Activated CD4-positive, alpha-beta T cell treated with anti-CD3 and anti-CD28 coated beads, Interleukin-2, Interleukin-6, amounts not matched to agents 100 ng/mL and 50 ng/mL, durations not matched to agents 16 hours and 8 hours (primary cell): ENCODE measurements at places on chromosomes 5 and 9.

- no peak for DNase-seq
Measured at GRCh38 chr5:35640623-35641022, 23.0 kb downstream of the SPEF2 start.

DNA sequence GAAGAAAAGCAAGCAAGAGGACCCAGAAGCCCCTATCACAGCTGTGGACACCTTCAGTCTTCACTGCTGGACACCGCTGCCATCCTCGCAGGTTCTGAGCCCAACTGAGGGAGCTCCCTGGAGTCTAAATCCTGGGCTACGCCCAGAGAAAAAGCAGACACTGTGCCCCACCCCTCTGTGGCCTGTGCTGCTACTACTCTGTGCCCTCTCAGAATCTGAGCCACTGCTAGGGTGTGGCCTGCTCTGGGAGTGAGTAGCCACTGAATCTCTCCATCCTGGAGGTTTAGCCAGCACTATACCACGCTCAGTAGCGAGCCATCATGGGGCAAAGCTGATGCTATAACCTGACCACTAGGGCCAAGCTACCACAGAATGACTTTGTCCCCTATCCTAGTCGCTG, 338.2 kb downstream of the NPR3 start:
- DNase-seq, result no peak

GRCh38 chr5:40321514-40321913, 358.2 kb upstream of the PTGER4 start:
- no peak for DNase-seq

GRCh38 chr5:132265336-132266030, 8.0 kb downstream of the PDLIM4 start:
- no peak for DNase-seq

GRCh38 chr5:143619040-143619439, 192.9 kb upstream of the HMHB1 start:
- no peak for DNase-seq

- no peak for DNase-seq
Measured at GRCh38 chr5:90096415-90097081, 313.0 kb downstream of the CETN3 start.

DNA sequence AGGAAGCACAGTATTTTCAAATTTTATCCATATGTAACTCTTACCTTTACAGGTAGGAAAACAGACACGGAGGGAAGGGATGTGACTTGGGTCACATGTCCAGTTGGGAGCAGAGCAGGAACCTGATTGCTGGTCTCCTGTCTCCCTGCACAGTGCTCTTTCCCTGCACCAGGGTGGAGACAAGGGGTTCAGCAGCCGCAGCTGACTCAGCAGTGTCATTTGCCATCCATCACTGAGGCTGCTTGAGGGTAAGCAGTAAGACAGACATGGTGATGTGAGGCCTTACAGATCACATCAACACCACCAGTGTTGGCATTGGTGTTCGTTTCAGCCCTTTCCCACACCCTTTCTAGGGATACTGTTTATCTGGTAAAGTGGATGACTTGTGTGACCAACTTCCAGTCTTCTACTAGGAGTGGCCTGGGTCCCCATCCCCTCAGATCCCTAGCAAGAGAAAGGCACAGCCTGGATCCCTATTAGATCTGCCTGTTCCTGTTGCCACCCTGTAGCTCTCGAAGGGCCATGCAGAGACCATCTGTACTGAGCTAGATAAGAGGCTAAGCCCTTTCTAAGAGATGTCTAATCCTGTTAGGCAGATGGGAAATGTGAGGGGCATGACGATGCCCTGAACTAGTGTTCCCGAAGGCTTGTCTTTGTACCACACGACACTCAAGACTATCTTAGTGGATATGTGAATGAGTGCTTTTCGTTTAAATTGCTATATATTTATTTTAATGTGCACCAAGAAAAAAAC, 29.1 kb downstream of the FRMPD1 start:
- no peak for DNase-seq

DNA sequence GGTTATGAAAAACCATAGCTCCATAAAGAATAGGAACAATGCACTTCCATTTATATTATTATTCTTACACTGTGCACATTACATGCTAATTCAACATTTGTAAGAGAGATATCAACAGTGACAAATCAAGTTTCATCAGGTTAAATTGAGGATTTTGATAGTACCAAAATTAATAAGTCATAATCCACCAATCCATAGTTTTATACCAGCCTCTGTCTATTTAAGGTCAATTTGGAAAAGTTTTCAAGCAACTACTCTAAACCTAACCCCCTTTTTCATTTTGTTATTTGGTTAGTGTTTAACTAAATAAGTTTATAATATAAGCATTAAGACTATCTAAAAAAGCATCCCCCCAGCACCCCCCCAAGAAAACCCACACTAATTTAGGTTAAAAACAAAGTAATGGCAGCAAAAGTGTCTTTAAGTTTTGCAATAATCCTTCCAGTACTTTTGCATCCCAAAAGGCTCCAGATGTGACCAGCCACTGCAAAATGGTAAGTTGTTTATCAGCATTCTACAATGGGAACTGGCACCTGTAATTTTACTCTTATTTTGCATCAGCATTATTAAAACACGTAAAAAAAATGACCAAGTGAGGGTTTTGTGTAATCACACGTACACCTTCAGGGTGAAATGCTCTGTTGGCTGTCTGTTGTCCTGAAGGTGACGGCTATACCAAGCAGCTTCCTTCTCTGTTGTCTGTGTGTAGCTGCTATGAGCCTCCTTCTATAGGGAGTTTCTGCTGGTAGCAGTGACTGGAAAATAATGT, 36.8 kb upstream of the SSBP2 start:
- no peak for DNase-seq

DNA sequence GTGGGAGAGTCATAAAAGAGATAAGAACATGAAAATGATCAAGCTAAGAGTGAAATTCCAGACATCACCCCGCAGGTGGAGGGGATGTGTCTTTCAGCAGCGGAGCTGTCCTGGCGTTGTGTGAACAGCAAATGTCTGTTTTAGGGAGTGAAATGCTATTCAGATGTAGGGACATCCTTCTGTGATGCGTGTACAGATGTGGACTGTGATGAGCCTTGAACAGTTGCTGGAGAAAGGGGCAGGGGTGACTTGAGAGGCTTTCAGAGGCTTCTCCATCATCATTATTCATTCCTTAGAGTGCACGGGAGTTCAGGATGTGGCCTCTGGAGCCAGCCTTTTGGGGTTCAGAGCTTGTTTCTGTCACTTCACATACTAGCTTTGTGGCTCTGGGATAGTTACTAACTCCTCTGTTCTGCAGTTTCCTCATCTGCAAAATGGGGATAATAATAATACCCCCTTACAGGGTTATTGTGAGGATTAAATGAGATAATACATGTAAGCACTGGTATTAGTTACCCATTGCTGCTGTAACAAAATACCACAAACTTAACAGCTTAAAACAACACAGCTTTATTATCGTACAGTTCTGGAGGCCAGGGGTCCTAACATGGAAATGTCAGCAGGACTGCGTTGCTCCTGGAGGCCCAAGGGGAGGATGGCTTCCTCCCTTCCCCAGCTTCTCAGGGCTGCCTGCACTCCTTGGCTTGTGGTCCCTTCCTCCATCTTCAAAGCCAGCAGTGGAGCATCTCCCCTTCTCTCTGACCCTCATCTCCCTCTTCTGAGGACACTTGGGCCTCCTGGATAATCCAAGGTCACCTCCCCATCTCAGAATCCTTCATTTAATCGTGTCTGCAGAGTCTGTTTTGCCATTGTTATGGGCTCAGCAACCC, 9.4 kb downstream of the TRAF1 start:
- no peak for DNase-seq

DNA sequence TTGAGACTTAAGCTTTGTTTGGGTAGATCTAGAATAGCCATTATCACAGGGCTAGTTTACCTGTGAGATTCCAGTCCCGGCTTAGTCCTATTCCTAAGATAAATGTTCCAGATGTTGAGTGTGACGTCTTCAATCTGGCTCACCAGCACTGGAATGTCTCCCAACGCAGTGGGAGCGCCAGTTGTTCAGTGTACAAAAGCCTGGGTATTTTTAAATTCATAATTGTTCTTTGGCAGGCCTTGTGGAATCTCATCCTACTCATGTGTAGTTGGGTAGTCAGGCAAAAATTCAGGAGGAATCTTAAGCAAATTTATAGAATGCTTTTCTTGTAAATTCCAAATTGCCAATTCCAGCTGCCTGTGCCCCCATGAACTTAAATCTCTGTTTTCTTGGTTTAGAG, 272.6 kb upstream of the KCNN2 start:
- DNase-seq, result no peak

GRCh38 chr5:80069918-80070318, 34.8 kb downstream of the THBS4 start:
- no peak for DNase-seq

DNA sequence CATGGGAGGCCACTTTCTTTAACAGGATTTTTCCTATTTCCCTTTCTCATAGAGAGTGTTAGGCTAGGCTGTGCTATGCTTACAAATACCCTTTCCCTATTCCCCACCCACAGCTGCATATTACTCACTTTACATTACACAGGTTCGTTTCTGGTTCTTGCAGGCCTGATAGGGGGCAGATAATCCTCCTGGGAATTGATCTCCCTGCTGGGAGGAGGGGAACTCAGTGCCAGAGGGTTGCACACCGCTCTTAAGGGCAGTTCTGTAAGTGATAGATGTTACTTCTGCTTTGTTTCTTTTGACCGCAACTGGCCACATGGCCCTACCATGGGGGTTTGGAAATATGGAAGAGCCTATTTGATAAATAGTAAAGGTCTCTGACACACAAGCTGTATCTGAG, 54.0 kb upstream of the NTRK2 start:
- no peak for DNase-seq

DNA sequence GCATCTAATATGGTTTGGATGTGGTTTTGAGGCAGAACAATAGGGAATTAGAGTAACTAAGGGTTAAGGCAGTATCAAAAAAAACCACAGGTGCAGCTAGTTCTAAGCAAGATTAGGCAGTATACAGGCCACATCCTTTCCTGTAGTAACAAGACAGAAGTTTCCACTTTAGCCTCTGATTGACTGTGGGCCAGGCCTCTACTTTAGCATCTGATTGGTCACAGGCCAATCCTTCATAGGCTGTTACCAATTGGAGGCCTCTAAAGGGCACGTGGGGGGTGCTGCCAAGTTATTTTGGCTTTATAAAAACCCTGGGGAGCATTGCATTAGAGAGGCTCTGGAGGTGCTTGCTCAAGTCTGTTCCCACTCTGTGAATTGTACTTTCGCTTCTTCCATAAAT, 144.1 kb upstream of the ST8SIA4 start:
- DNase-seq, result peak; percentile 10

GRCh38 chr5:179120421-179120861, 60.3 kb downstream of the ZNF354C start:
- no peak for DNase-seq

DNA sequence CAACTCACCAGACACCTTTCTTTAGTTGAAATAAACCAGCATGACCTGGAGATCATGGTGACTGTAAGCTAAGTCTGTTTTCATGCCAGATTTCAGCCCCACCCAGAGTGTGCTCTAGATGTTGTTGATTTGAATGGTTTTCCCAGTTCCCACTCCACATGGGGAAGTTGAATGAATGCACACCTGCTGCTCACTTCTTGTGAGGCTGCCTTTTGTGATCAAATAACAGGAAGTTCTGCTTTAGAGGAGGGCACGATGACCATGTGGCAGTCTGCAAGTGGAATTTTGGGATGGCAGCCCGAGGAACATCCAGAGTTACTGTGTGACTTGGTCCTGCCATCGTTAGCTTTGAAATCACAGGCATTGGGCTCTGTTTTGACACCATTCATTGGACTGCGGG, 18.7 kb downstream of the SLC46A2 start:
- no peak for DNase-seq

- no peak for DNase-seq
Measured at GRCh38 chr5:86716121-86716520, 98.4 kb downstream of the COX7C start.

GRCh38 chr9:130186839-130187522, 14.8 kb downstream of the NCS1 start:
- peak; percentile 19 for DNase-seq

- peak; percentile 40 for DNase-seq
Measured at GRCh38 chr5:146173597-146173996, 8.9 kb downstream of the LARS1 start.

GRCh38 chr5:411728-412127, 31.2 kb upstream of the EXOC3 start:
- no peak for DNase-seq

GRCh38 chr5:116404792-116405191, 169.8 kb downstream of the SEMA6A start:
- no peak for DNase-seq

GRCh38 chr5:57532513-57533497, 50.2 kb upstream of the ACTBL2 start:
- no peak for DNase-seq

- no peak for DNase-seq
Measured at GRCh38 chr5:116572350-116573278, 2.0 kb downstream of the SEMA6A start.

DNA sequence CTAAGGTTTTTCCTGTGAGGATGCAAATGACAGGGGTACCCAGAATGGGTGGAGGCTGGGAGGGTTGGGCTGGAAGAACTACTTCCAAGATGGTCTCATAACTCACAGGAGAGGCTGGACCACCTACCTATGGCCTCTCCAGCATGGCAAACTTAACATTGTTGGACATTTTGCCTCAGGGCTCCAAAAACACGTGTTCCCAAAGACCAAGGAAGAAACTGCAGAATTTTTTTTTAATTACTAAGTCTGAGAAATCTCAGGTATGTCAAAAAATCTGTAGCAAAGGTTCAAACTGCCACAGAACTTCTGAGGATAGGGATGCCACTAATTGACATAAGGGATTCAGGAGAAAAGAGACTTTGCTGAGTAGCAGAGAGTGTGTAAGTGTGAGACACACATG, 270.8 kb downstream of the NNT start:
- no peak for DNase-seq

DNA sequence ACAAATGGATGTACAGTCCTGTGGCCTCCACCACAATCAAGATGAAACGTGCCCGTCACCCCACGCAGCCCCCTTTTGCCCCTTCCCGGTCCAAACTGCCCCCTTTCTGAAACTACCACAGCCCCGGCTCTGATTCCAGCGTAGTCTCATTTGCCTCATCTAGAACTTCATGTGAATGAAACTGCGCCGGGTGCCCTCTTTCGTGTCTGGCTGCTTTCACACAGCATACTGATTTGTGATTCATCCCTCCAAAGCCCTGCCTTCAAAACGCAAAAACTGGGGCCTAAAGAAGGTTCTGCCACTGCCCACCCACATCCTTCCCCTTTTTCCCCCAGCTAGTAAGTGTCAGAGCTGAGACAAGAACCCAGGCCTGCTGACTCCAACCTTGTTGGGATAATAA, 31.5 kb upstream of the NCS1 start:
- DNase-seq, result peak; percentile 38

DNA sequence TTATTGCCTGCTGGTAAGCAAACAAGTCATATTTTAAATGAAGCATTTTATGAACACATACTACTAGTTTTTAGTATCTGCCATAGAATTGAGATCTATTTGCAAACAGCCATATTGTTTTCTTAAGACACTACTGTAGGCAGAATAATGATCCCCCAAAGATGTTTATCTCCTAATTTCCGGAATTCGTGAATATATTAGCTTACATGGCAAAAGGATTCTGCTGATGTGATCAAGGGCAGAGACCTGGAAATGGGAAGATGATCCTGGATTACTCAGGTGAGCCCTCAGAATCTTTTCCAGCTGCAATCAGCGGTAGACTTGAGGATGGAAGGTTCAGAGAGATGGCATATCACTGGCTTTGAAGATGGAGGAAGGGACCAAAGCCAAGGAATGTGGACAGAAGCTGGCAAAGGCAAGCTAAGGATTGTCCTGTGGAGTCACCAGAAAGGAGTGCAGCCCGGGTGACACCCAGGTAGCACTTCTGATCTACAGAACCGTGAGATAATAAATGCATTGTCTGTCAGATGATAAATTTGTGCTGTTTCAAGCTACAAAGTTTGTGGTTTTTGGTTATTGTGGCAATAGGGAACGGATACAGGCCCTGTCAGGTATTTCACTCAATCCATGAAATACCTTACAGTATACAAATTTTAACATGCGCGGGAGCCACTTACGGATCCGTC, 1.0 kb upstream of the ERCC6L2 start:
- DNase-seq, result no peak
